Dorsolateral prefrontal cortex (tissue), 122 donors: ENCODE measurements at places on chromosomes 7 and 10. TPM values are rescaled to one million over a fixed set of nuclear protein-coding genes. Genes with fewer than 3 reads are reported as not detected.

TBX20 gene
- total RNA-seq = not detected

EPO gene
- total RNA-seq = 0.43 TPM

FKBP6 gene
- total RNA-seq = not detected

AGR2 gene
- not detected for total RNA-seq

HSPA12A gene
- total RNA-seq = 177 TPM

WAPL gene
- total RNA-seq = 35.9 TPM

SPDYE8 gene
- total RNA-seq = not detected

ICA1 gene
- 104 TPM for total RNA-seq

GTF2IRD1 gene
- 28.5 TPM for total RNA-seq

NEUROG3 gene
- not detected for total RNA-seq

ABCC2 gene
- total RNA-seq = 2.1 TPM

AGR3 gene
- not detected for total RNA-seq

ANKRD61 gene
- total RNA-seq = 1.4 TPM

WEE2 gene
- total RNA-seq = 0.20 TPM

FOXP2 gene
- 7.5 TPM for total RNA-seq

GDF10 gene
- total RNA-seq = 5.7 TPM
